IPS-NIHi11 (cell line): ENCODE measurements at places on chromosomes 13 and 19.

- DNase-seq, result no peak
Measured at GRCh38 chr19:2482354-2483038, 6.6 kb downstream of the GADD45B start.

GRCh38 chr19:5767949-5768348 lies 16.6 kb downstream of the PRR22 start:
- DNase-seq, result no peak

GRCh38 chr13:35646056-35646774 lies 169.7 kb upstream of the MAB21L1 start:
- DNase-seq, result no peak

DNA sequence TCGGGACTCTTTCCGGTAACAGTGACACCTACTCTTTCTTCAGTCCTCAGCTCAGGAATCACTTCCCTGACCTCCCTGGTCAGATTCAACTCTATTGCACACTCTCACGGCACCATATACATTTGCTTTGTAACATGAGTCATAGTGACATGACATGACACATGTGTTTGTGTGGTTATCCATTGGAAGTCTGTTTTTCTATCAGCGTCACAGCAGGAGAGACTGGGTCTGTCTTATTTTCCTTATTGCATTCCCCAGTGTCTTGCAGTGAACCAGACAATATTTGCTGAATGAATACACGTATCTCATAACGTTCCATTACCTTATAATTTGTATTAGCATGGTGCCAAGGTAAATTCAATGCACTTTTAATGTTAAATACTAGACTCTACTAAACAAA lies 102.0 kb downstream of the DCLK1 start:
- DNase-seq, result no peak

DNA sequence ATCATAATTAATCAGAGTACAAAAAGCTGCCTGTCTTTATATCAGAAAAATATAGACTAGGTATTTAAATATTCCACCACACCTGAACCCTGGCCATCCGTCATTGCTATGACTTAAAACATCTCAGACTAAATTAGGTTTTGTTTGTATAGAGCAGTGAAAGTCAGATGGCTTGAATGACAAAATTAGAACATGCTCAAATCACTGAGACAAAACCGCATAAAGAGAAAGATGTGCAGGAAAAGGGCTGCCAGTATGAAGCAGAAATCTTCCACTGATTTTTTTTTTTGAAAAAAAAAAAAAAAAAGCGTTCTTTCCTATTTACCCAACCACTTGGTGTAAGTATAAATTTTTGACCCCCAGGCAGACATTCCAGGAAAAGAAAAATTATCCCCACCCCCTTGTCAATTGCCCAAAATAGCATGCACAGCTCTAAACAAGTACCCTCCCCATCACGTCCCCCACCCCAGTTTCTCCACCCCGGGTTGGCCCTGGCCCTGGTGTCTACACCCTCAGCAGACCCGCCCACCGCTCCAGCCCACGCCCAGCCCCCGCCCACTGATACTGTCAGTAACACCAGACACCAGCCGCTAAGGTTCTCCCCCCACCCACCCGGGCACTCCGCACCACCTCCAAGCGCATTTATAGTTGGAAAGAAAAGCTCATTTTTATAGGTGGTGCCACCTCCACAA lies 118.6 kb downstream of the URI1 start:
- peak; percentile 56 for DNase-seq

DNA sequence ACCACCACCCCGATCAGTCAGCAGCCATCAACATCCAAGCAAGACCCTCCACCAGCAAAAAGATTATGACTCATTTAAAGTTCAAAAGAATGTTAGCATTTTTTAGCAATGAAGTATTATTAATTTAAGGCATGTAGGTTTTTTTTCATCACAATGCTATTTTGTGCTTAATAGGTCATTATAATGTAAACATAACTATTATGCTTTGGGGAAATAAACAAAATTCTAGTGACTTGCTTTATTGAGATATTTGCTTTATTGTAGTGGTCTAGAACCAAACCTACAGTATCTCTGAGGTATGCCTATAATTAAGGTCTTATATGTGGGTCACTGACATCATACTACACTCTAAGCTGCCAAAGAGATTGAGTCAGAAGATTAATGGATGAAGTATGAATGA lies 20.0 kb downstream of the KLF12 start:
- no peak for DNase-seq

GRCh38 chr13:66640231-66640630 lies 589.9 kb downstream of the PCDH9 start:
- DNase-seq, result no peak

GRCh38 chr13:27035892-27036235 lies 135.7 kb downstream of the USP12 start:
- DNase-seq, result no peak

GRCh38 chr13:46179491-46179908 lies 2.5 kb downstream of the LCP1 start:
- no peak for DNase-seq

GRCh38 chr19:54606230-54606629 lies 12.8 kb downstream of the LILRA1 start:
- no peak for DNase-seq

DNA sequence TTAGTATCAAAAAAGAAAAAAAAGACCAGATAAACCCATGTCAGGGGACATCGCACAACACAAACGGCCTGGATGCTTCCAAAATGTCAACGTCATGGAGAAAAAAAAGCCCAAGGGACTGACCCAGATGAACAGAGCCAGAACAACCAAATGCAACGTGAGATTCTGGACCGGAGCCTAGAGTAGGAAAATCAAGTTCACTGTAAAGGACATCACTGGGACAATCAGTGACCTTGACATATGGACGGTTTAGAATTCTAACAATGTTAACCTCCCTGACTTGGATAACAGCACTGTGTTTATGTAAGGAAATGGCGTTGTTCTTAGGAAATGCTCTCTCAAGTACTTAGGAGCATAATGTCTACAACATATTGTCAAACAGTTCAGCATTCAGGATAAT lies 15.1 kb upstream of the EMP3 start:
- DNase-seq, result no peak

DNA sequence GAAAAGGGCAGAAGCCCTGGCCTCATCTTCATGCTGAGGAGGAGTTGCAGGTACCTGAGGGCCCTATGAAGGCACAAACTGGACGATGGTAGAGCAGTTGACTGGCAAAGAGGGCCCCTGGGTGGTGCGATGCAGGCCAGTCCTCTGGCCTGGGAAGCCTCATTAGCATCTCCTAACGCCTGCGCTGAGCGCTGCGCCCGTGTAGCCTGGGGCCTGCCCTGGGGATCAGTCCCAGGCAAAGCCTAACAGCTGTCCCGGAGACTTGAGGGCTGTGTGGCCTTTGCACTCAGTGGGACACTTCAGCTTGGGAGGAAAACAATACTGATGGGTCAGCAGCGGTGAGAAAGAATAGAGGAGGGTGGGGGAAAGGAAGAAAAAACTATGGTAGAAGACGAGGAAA lies 187.7 kb downstream of the RAP2A start:
- peak; percentile 49 for DNase-seq

DNA sequence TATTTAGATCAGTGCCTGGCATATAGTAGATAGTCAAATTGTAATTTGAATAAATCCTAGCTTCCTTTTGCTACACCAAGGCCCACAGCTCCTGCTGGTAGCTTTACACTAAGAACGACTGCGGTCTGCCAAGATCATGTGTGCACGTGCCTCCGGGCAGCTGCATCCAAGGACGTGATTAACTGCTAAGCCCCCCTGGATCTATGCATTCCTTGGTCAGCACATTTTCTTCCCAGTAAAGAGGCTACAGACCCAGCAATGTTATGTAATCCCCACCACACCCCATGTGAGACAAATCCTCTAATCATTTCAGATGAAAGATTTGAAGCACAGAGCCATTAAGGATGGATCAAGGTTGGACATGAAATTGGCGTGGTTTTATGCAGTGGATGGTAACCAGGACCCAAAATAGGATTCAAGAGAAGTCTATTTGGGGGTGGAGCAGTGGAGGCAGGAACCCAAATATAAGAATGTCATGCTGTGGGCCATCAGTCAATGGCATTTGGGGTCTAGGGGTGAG lies 65.2 kb upstream of the PEG3 start:
- no peak for DNase-seq

GRCh38 chr19:42172261-42172660 lies 40.0 kb upstream of the POU2F2 start:
- DNase-seq, result no peak

- no peak for DNase-seq
Measured at GRCh38 chr13:44537248-44537647, 38.9 kb downstream of the TSC22D1 start.

DNA sequence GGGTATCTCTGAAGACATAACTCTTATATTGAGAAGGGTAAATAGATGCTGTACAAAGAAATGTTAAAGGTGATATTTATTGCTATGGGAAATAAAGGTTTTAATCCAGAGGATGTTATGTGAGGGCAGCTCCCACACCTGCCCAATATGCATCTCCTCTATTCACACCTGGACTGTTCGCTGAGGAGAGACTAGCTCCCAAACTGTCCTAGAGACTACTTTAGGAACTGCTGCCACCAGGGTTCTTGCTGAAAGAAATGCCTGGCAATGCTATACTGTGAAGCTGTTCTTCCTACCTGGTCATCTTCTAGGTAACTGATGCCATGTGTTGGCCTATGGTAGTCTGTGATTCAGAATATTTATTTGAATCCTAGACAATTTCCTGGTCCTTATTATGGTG lies 1421.5 kb upstream of the SPRY2 start:
- DNase-seq, result no peak

DNA sequence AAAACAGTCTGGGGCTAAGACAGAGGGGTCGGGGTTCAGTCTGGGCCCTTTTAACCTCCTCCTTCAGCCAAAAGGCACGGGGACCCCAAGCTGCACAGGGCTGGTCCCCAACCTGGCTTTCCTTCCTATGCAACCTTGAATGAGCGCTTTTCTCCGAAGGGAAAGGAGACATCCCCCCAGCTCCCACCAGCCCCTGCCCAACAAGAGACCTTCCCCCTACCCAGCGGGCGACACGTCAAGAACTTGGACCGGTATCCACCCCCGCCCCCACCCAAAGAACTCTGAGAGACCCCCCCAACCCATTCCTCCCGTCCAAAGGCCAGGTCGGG lies 35.0 kb upstream of the NANOS3 start:
- DNase-seq, result no peak

GRCh38 chr13:51681037-51681678 lies 96.9 kb downstream of the WDFY2 start:
- DNase-seq, result no peak

DNA sequence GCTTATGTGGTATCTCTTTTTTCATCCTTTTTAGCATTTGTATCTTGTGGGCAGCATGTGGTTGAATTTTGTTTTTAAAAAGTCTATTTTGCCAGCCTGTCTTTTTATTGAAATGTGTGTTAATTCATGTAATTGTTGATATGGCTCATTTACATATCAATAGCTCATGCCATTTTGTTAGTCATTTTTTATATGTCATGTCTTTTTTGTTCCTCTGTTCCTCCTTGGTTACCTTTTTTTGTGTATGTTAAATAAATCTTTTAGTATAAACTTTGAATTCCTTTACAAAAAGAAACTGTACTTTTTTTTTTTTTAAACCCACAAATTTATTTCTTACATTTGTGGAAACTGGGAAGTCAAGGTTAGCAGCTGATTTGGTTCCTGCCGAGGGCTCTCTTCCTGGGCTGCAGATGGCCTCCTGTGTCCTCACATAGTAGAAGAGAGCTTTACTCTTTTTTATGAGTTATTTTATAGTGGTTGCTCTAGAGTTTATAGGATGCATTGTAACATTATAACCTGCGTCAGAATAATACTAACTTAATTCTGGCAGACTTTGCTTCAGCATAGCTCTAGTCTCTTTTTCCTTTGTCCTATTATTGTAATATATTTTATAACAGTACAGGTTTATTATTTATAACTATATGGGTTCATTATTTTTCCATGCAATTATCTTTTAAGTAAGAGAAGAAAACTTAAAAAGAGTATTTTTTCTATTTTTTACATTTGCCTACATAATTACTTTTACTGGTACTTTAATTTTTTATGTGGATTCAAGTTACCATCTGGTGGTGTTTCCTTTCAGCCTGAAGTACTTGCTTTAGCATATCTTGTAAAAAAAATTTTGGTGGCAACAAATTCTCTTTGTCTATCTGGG lies 86.3 kb downstream of the URI1 start:
- DNase-seq, result no peak

GRCh38 chr19:40786060-40787037 lies 8.3 kb downstream of the RAB4B start:
- DNase-seq, result no peak

DNA sequence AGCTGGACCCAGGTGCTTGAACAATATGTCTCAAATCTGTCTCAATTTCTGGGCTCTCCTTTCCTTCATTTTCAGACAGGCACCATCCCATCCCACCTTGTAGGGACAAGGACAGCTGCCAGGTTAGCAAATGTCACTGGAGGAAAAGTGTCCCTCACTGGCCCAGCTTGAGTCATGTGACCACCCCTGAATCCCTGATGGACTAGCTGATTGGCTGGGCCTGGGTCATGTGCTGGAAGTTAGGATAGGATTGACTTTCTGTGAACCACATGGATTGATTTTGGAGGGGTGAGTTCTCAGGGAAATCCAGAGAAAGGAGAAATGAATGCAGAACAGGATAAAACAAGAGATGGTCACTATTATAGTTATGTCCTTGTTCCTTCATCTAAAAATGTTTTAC lies 28.2 kb upstream of the FXYD3 start:
- DNase-seq, result peak; percentile 27

- DNase-seq, result no peak
Measured at GRCh38 chr13:31545616-31546015, 193.7 kb upstream of the RXFP2 start.

DNA sequence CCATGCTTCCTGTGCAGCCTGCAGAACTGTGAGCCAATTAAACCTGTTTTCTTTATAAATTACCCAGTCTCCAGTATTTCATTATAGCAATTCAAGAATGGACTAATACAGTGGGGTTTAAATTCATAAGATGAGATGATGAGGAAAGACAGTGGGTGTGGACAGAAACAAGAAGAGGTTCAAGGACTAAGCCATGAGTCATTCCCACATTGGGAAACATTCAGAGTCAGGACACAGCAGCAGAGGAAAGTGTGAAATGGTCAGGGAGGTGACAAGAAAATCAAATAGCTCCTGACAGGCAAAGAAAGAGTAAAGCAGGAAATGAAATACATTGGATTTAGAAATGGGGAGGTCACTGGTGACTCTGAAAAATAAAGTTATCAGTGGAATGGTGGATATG lies 9.1 kb downstream of the ZNF841 start:
- DNase-seq, result no peak

GRCh38 chr19:44649578-44650145 lies 6.0 kb downstream of the PVR start:
- DNase-seq, result no peak

GRCh38 chr13:38348861-38349389 lies 726 bp upstream of the UFM1 start:
- DNase-seq, result peak; percentile 10
